T follicular helper cell (primary cell): ENCODE measurements at places on chromosomes 12 and 14.

DNA sequence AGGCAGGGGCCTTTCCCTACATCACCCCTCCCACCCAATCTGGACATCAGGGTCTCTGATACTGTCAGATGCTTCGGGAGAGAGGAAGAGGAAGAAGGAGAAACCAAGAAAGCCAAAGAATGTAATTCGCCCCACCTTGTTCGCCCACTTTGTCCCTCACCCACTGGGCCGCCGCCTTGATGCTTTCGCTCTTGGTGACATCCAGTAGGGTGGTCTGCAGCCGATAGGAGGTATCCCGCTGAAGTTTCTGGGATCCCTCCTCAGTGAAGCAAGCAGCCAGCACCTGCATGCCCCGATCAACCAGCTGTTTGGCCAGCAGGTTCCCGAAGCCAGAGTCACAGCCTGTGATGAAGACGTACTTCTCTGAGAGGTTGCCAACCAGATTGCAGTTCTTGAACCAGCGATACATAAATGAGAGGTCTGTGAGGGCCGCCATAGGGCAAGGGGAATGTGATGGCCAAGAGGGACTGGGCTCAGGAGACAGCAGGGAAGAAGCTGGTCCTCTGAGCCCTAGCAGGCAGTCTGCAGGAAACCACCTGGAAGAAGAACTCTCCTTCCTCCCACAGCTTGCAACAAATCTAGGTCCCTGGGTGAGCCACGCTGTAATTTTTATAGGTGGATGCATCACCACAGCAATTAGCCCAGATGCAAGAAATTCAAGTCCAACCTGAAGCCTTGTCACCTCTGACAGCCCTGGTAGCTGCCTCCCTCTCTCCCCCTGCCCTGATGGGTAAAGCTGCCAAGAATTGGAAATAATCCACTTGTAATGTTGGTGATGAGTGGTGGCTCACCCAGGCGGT lies at the start of gene SDR9C7:
Gene SDR9C7, minus strand, starts transcription at position 583 of the 800 bp plus-strand sequence. Its CDS starts 147 bp downstream, at position 436.
- DNase-seq, result no peak

- no peak for DNase-seq
Observed at GRCh38 chr12:39892146-39892545, 213.7 kb downstream of the SLC2A13 start.

DNA sequence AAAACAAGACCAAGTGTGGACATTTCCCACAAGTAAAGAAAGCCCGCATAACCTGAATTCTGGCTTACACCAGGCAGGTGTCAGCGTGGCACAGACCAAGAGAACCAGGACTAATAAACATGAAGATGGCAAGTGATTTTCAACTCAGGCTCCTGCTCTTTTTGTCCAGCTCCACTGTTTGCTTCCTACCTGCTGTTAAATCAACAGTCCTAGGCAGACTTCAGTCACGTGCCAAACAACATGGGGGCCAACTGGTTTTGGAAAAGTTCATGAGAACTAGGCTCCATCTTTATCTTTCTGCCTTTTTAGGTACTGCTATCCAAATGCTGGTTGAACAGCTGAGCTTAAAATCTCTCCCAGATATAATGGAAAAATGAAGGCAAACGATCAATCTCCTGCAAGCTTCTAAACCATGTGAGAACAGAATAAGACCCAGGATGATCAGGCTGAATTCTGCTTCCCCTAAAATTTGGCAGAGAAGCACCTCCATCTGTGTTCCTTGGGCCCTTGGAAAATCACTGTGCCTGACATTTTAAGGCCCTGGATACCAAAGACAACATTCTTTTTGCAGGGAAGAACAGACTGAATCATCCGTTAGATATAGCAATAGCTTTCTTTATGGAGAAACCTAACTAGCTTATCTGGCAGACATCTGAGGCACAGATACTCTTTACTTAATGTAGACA lies 215.6 kb upstream of the USP15 start:
- no peak for DNase-seq

- DNase-seq, result no peak
Observed at GRCh38 chr12:124292385-124292784, 2.5 kb upstream of the RFLNA start.

DNA sequence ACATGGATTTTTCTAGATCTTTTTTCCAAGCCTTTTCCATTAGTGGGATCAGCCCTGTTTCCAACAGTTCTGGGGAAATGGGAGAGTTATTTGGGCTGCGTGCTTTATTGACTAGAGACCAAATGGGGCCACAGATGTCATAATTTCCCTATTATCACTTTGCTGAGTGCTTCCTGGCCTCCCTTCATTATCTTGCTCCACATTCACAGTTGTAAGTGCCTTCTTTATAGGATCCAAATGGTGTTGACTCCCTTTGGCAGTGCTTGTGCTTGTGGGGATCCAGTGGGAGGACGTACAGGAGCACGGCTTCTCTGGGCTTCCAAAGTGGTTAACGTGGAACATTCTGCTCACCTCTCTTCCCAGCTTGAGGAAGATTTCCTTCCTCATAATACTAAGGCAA lies 141.0 kb upstream of the RMST start:
- DNase-seq, result no peak

DNA sequence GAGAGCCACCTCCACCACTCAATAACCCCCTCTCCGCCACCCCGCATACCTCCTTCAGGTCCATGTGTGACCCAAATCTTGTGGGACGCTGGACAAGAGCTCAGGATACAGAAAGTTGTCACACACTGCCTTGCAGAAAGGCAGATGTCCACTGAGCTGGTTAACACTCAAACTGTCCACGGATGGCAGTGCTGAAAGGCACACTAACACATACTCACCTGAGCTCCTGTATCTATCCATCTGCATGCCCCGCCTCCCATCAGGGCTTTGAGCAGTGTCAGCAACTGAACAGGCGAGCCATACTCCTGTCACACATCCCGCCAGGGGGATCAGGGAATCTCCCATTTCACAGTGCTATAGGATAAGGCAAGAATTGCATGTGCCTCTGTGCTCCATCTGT lies 642.0 kb downstream of the GALC start:
- DNase-seq, result no peak

DNA sequence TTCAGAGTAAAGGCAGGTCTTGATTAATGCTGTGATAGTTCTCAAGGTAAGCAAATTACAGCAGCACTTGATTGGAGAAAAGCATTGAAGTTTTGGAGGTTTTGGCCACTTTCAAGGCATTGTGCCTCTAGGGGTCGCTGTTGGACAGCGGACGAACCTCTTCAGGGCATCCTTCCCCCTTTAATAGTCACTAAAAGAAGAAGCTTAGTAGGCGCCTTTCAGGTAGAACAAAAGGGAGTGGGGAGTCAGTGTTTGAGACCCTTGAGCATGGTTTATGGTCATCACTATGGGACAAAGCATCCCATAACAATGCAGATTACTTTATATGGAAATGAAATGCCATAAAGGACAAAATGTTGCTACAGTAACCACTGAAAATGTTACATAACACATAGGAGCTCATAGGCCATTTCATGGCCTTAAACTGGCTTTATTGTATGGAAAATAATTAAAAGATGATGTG lies 199.5 kb upstream of the DCN start:
- peak; percentile 78 for DNase-seq

- DNase-seq, result no peak
Observed at GRCh38 chr12:63982604-63983295, 138.2 kb downstream of the SRGAP1 start.

- DNase-seq, result no peak
Observed at GRCh38 chr12:113437729-113438100, 15.5 kb downstream of the SDSL start.

- no peak for DNase-seq
Observed at GRCh38 chr14:71964716-71965115, 32.5 kb downstream of the RGS6 start.

DNA sequence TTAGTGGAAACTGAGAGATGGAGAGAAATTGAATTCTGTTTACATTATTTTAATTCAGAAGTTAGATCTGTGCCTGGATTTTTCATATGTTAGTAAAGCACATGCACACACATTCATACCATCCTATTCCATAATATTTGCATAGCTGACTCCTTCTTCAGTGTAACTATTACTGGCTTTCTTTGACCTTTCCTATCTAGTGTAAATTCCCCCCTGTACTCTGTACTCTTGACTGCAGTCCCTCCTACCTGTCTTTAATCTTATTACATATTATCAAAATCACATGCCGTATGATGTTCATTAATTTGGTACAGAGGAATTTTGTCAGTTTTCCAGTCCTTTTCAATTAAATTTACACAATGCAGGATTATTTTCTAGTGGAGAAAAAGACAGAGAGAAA lies 417.0 kb upstream of the SOX5 start:
- no peak for DNase-seq

DNA sequence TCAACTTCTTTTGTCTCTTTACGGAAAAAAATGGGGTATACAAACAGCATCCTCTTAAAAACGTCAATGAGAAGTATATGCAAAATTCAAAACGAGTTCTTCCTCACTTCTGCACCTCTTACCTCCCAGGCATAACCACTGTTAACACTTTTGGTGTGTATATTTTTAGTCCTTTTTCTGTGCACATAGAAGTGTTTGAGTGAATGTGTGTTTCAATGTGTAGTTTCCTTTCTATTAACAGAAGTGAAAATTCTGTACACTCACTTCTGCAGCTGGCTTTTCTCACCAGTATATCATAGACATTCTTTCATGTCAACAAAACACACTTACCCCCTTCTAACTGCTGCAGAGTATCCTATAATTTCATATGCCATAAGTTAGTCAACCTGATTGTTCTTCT lies 5.4 kb downstream of the UBR7 start:
- no peak for DNase-seq

DNA sequence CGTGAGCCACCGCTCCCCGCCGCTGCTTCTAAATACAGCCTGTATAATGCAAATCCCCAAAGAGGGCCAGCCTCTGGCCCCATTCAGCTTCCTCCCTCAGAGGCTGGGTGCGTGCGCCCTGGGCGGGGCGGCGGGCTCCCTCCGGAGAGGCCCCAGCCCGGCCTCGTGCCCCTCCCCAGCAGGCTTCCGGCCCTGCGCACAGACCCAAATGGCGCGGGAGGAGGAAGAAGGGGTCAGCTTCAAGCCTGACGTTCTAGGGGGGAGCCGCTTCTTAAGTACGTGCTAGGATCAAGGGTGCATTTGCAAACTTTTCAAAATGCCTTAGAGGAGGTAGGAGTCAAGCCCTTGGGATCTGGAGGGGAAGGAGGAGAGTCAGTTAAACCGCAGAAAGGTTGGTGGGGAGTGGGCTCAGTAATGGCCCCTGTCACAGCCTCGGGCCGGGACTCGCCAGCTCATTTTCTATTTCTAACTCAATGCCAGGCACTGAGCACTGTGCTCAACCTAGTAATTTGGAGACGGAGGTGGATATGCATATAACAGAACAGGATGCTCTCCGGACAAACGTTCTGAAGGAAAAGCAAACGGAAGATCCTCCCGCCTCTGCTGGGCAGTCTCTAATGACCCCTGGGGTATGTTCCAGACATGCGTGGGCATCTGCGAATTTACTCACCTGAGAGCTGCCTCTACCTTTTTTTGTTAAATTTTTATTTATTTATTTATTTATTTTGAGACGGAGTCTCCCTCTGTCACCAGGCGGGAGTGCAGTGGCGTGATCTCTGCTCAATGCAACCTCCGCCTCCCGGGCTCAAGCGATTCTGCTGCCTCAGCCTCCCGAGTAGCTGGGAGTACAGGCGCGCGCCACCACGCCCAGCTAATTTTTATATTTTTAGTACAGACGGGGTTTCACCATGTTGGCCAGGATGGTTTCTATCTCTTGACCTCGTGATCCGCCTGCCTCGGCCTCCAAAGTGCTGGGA lies 32.3 kb downstream of the NINJ2 start:
- DNase-seq, result peak; percentile 39

GRCh38 chr12:111149299-111149698 lies 219.6 kb downstream of the PHETA1 start:
- no peak for DNase-seq

DNA sequence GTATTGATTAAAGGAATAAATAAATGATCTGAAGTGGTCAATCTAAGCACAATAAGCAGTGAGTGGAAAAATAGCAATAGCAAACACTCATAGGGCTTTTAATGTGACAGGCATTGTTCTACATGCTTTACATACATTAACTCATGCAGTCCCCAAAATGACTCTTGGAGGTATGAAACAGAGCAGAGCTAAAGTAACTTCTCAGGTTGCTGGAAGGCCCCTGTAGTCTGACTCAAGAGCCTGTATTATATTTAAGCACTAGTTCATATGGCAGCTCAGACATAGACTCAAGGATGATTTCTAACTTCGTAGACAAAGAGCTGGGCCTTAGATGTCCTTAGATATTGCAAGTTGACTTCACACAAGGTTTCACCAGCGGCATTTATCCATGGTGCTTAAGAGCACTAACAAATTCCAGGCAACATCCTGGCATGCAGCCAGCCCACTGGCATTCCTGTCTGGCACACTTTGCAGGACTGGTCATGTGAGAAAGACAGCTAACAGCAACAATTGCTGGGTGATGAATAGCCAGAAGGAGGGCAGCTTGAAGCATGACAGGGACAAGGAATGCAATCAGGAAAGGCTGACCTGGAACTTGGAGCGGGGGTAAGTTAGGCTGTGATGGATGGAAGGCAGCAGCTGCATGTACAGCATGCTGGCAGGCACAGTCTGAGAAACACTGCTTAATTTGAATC lies 22.9 kb upstream of the KTN1 start:
- DNase-seq, result no peak

DNA sequence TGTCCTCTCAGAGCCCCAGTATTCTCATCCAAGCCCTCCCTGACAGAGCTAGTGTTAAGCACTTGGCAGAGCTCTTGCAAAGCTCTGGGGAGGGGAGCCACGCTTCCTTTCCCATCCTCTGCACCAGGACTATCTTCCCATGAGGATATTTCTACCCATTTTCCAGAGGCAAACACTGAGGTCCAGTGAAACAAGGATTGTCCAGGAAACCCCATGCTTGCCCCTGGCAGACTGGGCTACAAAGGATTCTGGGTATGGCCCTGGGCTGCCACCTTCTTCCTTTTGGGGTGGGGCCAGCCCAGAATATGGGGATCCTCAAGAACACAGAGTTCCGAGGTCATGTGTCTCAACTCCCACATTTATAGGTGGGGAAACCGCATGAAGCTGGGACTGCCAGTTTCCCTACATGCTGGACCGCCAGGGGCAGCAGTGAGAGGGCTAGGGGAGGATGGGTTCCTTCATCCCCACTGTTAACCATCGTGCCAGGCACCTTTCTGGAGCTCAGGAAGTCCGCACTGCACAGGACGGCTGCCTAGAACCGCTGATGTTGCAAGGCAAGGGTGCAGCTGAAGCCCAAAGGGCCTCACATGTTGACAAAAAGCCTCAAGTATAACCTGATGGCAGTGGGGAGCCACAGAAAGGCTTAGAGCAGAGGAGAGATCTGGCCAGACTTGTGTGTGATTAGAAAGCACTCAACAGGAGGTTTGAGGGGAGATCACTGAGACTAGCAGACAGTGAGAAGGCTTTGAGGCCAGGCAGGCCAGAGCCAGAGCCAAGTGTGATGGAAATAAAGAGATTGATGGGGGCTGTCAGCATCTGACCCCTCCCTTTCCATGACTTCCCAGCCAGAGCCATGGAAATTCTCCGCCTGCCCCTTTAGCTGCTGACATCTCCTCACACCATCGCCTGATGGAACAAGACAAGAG lies 5.5 kb upstream of the CCDC85C start:
- DNase-seq, result no peak
